ENCODE measurements at places on chromosomes 12 and 14.

DNA sequence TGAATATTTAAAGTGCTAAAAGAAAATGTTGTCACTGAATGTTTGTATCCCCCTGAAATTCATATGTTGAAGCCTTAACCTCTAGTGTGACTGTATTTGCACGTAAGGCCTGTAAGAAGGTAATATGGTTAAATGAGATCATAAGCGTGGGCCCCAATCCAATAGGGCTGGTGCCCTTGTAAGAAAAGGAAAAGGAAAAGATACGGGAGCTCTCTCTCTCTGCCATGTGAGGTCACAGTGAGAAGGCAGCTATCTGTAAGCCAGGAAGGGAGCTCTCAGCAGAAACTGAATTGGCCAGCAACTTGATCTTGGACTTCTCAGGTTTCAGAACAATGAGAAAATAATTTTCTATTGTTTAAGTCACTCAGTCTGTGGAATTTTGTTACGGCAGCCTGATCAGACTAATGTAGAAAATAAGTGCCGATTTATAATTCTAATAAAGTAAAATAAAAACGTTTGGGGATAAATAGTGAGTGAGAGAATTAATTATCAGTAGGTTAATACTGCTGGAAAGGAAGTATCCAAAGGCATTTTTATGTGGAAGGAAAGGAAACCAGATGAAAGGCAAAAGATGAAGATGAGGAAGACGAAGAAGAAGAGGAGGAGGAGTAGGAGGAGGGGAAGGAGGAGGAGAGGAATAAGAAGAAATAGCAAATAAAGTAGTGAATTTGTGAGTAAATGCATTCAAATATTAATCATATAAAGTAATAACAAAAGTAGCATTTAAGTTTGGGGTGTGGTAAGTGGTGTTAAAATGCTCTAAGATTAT lies 188.5 kb upstream of the KRR1 start:
- DNase-seq = no peak

DNA sequence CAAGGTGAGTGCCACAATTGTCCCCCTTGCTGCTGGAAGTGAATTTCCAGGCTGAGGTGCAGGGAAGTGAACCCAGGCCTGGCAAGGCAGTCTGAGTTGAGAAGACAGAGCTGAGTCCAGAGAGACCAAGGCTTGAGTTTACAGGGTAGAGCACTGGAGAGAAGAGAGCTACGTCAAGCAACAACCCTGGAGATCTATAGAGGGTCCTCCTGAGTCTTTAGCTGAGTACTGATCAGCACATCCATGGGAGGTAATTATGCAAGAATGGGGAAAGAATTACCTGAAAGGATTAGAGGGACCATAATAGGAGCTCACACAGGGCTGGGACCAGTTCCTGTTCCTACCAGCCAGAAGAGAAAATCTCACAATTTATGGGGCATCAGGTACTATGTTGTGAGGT lies 190.7 kb downstream of the NEDD1 start:
- no peak for DNase-seq

DNA sequence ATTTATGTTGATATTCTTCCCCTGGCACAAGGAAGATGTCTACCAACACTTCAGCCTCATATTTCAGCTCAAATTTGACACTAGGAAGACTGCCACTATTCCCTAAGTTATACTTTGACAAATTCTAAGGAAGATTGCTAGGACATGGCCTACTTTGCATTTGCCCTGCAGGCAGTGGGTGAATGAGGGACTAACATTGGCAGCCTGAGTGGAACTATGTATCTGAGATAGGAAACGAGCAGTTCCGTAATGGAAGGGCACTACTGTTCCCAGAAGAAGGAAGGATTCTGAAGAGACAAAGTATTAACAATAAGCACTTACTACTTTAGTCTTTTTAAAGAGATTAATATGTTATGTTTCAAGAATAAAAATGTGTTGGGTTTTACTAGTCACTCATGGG lies 115.1 kb downstream of the SLC16A7 start:
- no peak for DNase-seq

DNA sequence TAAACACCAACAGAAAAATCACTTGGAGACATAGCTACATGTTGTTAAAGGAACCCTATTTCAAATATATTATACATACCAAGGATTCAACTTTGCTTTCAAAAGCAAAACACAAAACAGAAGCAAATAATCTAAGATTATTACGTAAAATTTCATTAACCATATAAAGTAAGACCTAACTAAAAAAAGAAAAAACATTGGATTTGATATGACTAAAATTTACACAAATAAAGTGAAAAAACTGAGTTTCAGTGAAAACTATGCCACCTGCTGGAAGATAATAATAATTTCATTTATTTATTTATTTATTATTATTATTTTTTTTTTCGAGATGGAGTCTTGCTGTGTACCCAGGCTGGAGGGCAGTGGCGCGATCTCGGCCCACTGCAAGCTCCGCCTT lies 45.2 kb downstream of the WDHD1 start:
- DNase-seq = no peak

DNA sequence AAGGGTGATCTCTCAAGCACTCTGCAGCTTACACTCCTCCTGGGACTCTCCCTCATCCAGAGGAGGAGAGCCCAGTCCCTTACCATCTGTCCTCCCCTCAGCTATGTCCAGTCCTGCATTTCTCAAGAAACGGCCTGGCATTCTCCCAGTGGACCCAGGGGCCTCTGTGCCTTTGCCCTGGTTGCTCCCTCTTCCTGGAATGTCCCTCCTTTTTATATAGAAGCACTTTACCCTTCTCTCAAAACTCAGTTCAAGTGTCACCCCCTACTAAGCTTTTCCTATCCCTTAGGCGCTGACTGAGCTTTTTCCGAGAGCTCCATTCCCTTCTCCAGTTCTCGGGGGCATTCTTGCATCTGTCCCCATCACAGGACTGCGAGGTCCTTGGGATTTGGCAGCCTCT lies 8.9 kb upstream of the GLRX5 start:
- no peak for DNase-seq

GRCh38 chr12:25252946-25253345 lies 2.2 kb upstream of the KRAS start:
- DNase-seq = no peak

- no peak for DNase-seq
These were observed 1.4 kb upstream of the ARID2 start for GRCh38 chr12:45727980-45728629.

- no peak for DNase-seq
These were observed 87.7 kb downstream of the FOXN4 start for GRCh38 chr12:109221277-109221931.

- DNase-seq = no peak
These were observed 15.5 kb upstream of the TMEM233 start for GRCh38 chr12:119578112-119578511.

DNA sequence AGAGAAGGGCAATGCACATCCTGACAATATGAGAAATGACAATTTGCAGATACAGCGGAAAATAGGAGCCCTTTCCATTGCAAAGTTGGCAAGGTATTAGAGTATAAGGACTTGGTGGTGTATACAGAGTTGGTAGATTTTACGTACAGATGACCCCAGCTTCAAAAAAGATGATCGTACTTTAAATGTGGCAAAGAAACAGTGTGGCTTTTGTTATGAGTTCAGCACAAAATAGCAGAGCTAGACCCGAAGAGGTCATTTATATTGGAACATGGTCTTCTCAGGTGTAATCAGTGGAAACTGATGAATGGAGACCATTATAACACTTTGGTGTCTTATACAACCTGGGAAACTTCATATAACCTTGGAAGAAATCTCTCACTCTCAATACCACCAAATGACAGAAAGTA lies 2.3 kb downstream of the CLEC2B start:
- no peak for DNase-seq

GRCh38 chr12:53944907-53945847 lies 6.5 kb downstream of the HOXC13 start:
- no peak for DNase-seq

DNA sequence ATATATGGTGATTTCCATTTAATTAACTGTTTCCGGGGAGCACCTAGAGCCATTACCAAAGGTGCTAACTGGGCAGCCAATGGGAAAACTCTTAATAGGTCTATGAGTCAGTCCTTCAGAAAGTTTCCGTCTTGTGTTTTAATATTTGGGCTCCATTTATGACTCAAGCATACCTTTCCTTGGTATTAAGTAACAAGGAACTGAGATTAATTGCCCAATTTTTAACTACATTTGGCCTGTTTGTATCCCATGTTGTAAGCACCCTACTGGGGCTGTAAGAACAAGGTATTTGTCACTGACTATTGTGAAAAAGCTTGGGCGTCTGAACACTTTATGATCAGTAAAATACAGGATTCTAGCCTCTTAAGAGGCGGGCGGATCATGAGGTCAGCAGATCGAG lies 62.8 kb upstream of the FOXN3 start:
- DNase-seq = no peak

GRCh38 chr12:72017054-72017651 lies 78.5 kb downstream of the TPH2 start:
- DNase-seq = peak; percentile 24

DNA sequence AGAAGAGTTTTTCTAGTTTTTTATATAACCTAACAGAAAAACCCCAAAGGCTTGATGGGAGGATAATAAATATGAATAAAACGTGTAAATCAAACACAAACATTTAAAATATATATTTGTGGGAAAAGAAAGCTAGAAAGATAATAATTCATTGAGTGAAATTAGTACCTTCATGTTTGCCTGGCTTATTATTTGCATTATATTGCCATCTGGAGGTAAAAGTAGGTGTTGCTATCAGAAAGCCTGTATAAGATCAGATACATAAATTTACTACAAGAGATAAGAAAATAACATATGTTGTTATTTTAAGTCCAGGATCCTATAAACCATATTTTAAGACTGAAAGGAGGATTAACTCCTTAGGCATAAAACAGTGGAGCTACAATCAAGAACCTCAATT lies 77.7 kb downstream of the NTS start:
- no peak for DNase-seq

DNA sequence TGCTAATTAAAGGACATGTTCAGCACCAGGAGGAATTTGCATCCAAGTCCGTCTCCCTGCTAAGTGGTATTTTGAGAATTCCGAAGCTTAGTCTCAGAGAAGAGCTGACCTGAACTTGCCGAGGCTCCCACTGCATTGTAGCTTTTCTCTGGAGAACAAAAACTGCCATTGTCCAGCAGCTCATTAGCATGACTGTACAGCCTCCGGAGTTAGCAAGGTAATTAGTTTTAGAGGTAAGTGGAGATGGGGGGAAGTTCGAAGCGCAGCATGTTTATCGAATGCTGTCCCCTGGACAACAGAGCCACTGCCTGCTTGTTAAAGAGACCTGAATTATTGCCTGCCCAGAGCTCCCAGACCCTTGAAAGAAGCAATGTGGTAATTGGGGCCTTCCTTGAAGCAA lies 160.3 kb upstream of the PELI2 start:
- no peak for DNase-seq

DNA sequence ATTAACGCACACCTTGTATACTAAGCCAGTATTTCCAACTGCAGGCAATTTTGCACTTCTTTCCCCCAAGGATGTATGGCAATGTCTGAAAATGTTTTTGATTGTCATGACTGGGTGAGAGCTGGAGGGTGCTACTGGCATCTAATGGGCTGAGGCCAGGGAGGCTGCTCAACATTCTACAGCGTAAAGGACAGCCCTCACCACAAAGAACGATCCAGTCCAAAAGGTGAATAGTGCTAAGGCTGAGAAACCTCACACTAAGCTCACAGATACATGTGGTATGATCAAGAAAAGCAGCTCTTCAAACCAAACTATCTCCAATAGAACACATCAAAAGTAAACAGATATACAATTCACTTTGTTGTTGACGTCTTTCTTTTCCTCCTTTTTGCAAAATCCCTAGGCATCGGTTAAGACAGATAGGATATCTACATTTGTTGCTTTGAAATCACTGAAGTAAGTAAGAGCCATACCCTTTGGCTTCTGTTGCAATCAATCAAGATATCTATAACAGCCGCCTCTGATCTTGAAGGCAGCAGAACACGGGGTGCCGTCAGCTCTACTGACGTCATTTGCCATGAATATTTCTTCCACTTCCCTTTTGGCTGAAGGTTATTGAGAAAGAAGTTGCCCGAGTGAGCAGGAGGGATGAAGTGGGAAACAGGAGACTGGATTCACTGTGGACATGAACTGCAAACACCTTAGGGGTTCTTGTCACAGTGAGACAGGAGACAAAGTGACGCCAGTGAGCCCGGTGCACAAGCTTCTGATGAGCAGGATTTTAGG lies 218.3 kb downstream of the FOXN3 start:
- no peak for DNase-seq

DNA sequence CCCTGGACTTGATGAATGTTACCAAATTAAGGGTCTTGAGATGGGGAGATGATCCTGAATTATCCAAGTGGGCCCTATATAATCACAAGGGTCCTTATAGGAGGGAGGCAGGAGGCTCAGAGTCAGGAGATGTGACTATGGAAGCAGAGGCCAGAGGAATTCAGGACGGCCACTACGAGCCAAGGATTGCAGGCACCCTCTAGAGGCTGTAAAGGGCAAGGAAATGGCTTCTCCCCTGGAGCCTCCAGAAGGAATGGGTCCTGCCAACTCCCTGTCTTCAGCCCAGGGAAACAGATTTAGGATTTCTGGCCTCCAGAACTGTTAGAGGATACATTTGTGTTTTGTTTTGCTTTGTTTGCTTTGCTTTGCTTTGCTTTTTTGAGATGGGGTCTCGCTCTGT lies 8.8 kb downstream of the BDKRB1 start:
- no peak for DNase-seq

DNA sequence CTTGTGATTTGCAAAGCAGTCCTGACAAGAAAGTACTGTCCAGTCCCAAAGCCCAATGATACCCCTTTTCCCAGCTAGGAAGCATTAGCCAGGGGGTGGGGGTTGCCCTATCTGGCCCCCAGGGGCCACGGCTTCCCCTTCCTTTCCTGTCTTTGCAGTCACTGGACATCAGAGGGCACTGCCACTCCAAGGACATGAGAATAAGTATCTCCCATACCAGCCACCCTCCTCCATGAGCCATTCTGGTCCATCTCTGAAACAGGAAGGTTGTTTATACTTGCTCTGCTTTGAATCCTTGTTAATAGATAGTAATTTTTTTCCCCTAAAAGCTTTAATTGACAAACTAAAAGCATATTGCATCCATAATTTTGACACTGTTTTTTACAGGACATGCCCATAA lies 29.7 kb downstream of the RBM19 start:
- DNase-seq = no peak

DNA sequence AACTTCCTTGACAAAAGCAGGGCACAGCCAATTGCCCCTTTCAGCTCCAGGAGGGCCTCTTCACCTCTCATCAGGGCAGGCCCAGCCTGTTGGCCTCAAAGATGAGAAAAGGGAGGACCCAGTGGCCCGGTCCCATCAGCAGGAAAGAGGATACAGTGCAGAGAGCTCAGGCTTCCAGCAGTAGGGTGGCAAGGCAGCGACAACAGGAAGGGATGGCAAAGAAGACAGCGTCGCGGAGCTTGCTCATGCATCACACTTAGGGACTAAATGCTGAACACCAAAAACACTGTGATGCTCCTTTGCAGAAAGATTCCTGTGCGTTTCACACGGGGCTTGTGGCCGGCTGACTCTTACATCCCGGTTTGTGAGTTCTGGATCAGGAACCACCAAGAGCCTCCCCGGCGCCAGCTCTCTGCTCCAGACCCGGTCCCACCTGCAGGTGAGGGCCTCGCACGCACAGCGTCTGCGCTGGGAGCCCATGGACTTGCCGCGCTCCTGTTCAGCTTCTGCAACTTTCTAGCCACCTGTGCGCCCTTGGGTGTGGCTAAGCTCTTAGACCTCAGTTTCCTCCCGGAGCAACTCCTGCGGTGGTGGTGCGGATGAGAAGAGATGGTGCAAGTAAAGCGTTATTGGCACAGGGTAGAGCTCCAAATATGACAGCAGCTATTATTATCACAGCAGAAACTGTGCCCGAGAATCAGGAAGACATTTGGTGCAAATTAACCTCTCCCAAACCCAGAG lies 15.3 kb upstream of the BCL7A start:
- DNase-seq = no peak
